ENCODE measurements at places on chromosomes 2 and 18. TPM values are rescaled to one million over a fixed set of nuclear protein-coding genes. Genes with fewer than 3 reads are reported as not detected.

GRCh38 chr2:171540437-171540836 is 18.2 kb downstream of the CYBRD1 start:
- DNase-seq, result no peak

DNA sequence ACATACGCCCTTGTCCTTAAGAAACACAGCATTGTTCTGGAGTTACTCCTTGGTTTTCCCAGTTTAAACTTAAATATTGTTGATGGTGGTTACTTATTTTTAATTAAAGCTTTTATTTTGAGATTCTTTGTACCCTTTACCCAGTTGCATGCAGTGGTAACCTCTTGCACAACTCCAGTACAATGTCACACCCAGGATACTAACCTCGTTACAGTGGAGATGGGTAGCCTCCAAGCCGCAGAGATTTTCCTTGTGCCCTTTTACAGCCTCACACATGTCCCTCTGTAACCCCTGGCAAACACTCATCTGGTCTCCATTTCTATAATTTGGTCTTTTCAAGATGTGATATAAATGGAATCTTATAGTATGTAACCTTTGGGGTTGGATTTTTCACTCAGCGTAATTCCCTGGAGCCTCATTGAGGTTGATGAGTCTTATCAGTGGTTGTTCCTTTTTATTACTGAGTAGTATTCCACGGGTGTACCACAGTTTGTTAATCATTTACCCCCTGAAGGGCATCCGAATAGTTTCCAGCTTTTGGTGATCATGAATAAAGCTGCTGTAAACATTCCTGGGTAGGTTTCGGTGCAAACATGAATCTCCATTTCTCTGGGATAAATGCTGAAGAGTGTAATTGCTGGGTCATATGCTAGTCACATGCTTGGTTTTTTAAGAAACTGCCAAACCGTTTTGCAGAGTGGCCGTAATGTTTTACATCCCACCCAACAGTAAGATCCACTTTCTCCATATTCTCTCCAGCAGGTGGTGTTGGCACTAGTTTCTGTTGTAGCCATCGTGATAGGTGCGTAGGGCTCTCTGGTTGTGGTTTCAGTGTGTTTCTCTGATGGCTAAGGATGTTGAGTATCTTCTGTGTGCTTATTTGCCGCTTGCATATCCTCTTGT is 68.6 kb downstream of the DGKD start:
- no peak for DNase-seq

DNA sequence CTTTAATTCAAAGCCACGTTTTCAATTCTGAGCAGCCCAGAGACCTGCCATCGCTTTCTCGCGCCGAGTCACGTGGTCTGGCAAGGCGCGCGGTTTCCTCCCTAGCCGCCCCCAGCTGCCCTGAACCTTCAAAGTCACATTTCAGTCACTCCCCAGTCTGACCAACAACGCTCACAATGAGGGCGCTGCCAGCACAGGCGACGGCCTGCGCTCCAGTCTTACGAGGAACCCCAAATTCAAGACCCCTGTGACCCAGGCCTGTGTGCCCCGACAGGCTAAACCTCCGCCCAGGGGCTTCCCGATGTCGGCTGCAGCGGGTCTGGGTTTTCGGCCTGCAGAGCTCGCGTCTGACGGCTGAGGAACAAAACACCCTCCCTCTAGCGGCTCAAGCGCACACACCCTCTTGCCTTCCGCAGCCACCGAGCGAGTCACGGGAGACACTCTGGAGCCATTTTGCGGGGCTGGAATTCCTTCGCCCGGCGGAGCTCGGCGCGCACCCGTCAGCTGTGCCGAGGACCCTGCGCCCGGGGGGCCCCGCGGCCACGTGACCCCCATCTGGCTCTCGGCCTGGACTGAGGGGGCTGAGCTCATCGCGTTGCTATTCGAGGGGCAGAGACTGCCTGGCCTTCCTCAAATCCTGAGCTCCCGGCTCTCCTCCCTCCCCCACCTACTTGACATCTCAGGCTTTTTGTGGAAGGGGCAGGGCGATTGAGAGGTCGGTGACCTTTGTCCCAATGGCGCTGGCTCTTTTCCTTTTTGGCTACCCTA is 69.9 kb upstream of the ITGB6 start:
- peak; percentile 63 for DNase-seq

GRCh38 chr2:45154606-45155155 is 145.4 kb upstream of the SIX2 start:
- no peak for DNase-seq

DNA sequence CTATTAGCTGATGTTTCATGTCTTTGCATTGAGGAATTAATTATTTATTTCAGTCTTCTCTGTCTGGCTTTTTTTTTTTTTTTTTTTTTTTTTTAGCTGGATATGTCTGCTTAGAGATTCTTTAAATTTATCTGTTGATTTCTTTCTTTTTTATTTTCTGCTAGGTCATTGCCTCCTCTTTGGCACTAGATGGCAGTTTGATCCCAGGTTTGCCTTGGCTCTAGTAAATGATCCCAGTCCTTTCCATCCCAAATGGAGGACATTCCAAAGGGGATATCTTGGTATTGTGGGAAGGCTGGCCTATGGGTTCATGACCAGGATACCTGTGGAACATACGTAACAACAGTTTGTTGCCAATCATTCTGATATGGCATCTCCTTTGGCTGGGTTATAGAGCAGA is 339.5 kb upstream of the GCFC2 start:
- DNase-seq, result no peak

DNA sequence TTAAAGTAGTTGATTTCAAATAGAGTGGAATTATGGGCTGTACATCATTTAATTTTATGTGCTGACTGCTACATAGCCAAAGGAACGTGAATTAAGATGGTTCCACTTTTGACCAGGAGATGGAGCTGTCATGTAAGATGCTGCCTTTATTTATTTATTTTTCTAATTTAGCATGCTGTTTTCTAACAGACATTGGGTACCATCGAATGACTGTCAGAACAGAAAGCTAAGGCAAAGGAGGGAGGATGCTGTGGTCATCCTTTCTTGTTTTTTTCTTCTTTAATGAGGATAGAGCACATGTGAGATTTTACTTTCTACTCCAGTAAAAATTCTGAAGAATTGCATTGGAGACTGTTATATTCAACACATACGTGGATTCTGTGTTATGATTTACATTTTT is at the start of gene SCN2A:
TSS of gene SCN2A (plus strand) at position 185 of the 400 bp plus-strand sequence. CDS start 56,410 bp downstream, outside the sequence.
- peak; percentile 15 for DNase-seq

DNA sequence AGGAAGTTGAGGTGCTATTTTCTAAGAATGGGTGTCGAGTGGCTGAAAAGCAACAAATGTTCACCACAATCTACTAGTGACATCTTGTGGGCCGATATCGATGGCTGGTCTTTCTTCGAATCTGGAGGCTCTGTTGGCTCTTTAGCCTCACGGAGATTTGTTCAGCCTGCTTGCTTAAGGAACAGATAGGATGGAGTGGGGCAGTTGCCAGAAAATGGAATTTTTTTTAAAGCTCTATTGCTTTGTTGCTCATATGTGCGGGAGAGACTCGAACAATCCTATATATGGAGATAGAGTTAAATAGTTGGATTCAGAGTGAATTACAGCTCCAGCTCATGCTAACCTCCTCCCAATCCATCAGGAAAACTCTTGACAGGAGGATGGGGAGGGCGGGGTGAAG is 70.9 kb upstream of the LYPD6B start:
- DNase-seq, result no peak

DNA sequence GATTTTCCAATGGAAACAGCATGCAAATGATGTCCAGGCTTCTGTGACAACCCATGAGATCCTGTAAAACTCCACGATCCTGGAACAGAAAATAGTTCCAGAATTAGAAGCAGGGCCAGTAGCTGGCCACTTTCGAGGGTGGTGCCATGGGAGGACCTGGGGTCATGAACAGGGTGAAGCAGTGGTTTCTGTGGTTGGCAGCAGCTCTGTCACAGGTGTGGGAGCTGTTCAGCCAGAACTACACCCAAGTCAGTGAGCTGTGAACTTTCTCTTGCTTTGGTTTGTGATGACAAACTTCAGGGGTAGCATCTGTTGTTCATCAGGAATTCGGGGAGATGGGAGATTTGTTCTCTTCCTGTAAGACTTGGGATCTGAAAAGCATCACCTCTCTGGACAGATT is 314.4 kb upstream of the NT5C1B start:
- no peak for DNase-seq

DNA sequence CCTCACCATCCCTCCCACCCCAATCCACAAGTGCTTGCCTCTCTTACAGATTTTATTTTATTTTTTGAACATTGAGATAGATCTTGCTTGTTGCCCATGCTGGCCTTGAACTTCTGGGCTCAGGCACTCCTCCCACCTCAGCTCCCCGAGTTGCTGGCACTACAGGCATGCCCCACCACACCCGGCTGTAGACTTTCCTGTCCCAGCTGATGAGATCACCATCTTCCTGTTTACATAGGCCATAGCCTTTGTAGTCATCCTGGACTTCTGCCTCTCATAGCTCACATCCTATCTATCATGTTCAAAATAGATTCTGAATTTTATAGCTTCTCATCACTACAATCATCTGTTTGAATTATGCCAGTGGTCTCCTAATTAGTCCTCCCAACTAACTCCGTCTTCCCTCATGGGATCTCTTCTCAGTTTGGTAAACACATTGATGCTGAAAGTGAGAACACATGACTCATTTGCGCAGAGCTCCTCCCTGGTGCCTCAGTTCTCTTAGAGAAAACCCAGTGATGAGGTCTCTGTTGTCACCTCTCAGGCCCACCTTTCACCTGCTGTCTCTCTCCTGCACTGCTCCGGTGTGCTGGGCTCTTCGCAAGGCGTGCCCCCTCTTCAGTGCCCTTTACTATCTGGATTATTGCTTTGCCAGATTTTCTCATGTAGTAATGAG is 243.0 kb downstream of the ZNF407 start:
- DNase-seq, result no peak

GRCh38 chr2:168976034-168976654 is 55.0 kb downstream of the ABCB11 start:
- DNase-seq, result no peak

DNA sequence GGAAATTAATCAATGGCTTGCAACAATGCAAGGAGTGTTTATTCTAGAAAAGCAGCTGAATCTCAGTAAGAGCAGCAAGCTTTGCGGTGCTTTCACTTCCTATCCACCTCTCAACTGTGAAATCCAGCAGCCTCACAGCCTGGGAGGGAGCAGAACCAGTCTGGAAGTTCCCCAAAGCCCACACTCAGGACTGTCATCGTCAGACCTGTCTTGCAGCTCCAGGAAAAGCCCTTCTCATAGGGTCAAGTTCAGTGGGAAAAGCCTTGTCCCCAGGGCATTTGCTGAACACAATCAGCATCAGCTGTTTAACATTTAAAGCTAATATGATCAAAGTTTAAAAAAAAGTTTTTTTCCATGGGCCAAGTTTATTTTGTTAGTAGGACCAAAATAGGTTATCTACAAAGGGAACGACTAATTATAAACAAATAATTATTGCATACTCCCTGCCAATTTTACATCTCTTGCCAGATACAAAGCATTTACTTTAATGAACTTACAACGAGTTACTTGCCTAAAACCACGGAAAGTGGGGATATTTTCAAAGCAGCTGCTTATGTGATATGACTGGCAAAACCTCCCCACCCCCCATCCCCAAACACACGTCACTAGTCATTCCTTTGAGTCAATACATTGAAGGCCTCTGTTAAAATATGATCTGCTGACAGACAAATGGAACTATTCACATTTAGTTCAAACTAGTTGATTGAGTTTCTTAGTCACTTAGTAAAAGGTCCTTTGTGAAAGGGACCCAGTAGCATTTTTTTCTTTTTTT is 36.8 kb downstream of the PARD6G start:
- no peak for DNase-seq

- DNase-seq, result no peak
These were observed 217.9 kb upstream of the RAB6C start for GRCh38 chr2:129761569-129762021.

DNA sequence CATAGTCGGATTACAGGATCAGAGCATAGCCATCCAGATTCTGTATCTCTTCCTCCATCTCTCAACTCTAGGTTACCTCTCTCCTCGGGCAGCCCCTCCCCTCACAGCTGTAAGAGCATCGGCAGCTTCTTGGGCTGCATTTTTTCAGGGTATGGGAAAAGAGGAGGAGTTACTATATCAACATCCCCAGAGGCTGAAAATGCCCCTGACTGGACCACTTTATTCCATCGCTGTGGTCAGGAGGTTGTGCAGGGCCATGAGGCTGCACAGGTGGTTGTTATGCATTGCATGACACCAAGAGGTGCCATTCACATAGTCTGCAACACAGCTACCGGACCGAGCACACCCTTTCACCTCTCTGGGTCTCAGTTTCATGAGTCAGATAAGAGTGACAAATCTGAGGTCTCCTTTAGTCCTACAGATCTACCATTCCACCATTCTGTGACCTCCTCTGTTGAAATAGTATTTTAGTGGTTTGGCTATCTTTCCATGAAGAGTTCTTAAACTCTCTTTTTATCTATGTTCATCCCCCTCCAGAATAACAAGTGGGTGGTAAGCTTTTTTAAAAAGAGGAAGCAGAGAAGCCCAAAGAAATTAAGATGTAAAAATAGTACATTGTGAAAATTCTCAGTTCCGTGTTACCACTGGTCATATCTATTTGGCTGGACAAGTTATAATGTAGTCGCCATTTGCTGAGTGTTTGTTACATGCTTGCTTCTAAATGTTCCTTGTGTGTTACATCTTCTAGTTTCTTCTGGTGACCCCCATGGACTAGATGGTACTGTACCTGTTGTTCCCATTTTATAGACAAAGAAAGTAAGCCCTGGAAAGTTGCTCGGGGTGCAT is 56.6 kb upstream of the SLC1A4 start:
- no peak for DNase-seq

GRCh38 chr2:72579591-72580180 is 246.1 kb downstream of the EXOC6B start:
- peak; percentile 5 for DNase-seq

DNA sequence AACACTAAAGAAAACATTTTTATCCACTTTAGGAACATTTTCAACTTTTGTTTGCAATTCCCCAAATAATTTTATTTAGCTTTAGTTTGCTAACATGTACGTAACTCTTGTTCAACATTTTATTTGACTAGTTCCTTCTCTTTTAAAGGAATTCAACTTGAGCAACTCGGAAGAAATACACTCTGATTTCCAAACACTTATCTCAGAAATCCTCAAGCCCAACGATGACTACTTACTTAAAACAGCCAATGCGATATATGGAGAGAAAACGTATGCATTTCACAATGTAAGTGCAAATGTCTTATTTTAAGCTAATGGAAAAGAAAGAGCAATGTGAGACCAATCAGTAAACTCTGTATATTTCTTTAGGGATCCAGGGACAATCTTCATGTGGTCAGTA is 10.1 kb downstream of the SERPINB10 start:
- DNase-seq, result no peak

- no peak for DNase-seq
These were observed 15.0 kb downstream of the COX7A2L start for GRCh38 chr2:42345986-42346385.

Gene TEX44
- total RNA-seq, result not detected

Gene SCN1A
- not detected for total RNA-seq

Gene REG1A
- not detected for total RNA-seq
